ENCODE measurements at places on chromosomes 11 and 22.

- no peak for DNase-seq
Measured at GRCh38 chr22:41822317-41823057, 10.4 kb upstream of the SREBF2 start.

GRCh38 chr11:60699936-60700335 lies 524 bp downstream of the MS4A8 start:
- DNase-seq = no peak

- no peak for DNase-seq
Measured at GRCh38 chr22:29914165-29914564, 31.2 kb downstream of the MTMR3 start.

DNA sequence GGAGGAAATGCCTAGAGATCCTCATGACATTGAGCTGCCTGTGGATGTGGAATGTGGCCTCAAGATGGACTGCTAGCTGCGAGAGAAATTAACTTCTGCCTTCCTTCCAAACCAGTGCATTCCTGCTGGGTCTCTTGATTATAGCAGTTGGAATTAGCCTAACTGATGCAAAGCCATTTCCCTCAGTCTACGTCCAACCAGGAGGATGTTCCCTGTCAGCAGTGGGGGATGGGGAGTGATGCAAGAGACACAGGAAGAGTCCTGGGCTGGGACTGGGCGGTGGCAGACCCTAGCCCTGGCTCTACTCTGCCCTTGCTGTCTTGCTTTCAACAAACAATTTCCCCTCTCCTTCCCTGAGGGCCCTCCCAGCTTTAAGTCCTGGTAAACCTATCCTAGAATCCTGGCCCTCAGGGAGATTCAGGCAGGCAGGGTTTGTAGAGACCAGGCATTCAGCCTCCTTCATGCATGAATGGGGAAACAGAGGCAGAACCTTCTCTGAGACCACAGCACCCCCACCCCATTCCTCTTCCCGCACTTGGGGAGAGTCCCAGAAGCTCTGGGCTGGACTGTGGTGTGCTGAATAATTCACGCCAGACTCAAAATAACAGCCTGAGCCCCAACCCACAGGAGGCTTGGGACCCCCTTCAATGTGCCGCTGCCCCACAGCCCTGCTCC lies 17.0 kb downstream of the C11orf96 start:
- no peak for DNase-seq

GRCh38 chr11:28757725-28758515 lies 649.7 kb downstream of the METTL15 start:
- DNase-seq = no peak

DNA sequence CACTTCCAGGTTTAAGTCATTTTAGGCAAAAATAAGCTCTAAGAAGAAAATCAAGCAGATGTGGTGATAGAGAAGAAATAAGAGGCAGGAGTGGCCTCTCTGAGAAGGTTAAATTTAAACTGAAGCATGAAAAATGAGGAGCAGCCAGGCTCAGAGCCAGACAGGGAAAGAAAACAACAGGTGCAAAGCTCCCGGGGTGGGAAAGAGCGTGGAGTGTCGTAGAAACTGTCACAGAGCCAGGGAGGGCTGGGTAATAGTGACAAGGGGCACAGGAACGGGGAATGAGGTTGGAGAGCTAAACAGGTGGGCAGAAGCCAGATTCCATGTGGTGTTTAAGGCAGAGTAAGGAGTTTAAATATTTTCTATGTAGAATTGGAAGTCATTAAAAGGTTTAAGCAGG lies 132.1 kb upstream of the BLID start:
- no peak for DNase-seq
